WERI-Rb-1 (cell line): ENCODE measurements at places on chromosomes 12 and 14.
A peak's percentile ranks its signal among the peaks of the same experiment; 100 is the strongest.

DNA sequence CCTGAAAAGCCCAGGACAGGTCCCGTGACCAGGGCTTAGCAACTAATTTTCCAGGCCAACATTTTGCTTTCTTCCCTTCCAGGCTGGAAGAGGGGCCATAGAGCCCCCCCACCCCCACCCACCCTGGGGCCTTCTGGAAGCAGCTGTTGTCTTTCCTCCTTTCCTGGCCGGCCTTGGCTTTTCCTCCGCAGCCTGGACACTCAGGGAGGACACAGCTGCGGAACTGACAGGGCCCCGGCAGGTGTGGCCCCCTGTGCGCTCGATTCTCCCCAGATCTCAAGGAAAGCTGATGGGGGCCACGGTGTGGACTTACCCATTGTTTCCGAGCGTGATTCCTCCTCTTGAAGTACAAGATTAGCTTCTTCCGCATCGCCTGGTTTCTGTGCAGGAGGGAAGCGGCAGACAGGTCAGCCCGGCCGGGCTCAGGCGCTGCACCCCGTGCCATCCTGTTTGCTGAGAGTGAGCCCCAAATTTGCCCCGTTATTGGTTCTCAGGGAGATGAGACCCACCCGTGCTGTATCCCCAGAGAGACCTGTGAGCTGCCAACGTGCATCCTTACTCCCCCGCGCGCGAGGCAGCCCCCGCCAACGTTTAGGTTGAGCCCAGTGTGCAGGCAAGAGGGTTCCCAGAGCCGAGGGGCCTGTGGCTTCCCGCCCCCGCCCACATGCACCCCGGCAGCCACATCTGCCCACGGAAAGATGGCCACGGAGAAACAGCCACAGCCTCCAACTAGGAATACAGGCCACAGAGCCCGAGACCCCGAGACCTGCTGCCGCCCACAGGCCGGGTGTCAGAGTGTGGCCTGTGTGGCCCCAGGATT is 129.6 kb downstream of the NCOR2 start:
- DNase-seq: no peak

GRCh38 chr14:103703433-103704385 is 11.5 kb downstream of the XRCC3 start:
- DNase-seq: no peak

DNA sequence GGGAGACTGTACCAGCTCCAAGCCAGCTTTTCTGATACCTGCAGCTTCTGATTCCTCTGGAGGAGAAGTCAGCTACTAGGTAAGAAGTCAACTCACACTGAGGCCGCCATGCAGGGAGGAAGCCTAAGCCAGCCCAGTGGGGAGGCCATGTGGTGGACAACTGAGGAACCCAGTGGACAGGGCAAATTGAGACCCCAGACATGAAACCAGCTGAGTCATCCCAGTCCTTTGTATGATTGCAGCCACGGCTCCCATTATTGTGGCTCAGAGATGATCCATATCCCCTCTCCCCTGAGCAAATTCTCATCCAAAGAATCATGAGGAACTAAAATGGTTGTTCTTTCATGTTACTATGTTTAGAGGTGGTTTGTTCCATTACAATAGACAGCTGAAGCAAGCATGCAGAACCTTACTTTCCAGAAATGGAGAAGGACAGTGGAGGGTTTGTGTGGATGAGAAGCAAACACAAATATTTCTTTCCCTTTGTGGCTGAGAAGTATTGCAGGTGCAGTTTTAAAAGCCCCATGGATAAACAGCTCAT is 1147.3 kb upstream of the TMEM132C start:
- DNase-seq: no peak

DNA sequence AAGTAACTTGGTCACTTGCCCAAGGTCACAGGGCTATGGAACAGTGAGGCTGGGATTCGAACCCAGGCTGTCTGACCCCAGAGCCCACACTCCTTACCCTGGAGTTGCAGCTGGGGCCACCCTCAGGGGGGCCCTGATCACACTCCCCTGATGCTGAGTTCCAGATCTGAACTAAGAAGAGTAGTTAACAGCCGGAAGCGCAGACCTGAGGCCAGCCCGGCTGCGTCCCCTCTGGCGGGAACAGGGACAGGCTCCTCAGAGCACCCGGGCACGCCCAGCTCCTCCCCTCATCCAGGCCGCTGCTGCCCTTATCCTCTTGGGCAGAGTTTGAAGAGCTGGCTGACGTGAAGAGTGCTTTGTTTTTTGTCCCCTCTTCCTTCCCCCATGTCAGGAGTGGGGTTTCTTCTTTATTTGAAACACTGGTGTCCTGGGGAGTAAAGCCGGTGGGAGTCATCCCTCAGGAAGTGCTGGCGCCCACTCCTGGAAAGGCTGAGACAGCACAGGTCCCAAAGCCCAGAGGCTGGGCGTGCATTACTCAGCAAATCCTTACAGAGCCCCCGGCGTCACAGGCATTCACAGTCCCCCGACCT is 8.7 kb downstream of the PHB2 start:
- DNase-seq: peak; percentile 84

DNA sequence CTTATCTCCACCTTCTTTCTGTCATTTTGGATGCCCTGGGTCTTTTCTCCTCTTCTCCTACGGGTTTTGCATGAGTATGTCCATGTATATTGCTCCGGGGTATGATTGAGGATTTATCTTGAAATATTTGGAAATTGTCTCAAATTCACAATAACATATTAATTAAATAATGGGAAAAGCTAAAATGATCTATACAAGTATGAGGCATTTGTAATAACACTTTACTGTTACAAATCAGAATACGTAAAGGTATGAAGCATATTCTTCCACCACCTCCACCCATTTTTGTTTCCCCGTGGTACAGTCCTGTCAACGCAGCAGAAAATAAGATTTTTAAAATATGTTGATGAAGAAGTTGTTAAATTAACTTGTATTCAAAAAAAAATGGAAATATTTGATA is 91.3 kb downstream of the PPP2R5C start:
- DNase-seq: no peak

DNA sequence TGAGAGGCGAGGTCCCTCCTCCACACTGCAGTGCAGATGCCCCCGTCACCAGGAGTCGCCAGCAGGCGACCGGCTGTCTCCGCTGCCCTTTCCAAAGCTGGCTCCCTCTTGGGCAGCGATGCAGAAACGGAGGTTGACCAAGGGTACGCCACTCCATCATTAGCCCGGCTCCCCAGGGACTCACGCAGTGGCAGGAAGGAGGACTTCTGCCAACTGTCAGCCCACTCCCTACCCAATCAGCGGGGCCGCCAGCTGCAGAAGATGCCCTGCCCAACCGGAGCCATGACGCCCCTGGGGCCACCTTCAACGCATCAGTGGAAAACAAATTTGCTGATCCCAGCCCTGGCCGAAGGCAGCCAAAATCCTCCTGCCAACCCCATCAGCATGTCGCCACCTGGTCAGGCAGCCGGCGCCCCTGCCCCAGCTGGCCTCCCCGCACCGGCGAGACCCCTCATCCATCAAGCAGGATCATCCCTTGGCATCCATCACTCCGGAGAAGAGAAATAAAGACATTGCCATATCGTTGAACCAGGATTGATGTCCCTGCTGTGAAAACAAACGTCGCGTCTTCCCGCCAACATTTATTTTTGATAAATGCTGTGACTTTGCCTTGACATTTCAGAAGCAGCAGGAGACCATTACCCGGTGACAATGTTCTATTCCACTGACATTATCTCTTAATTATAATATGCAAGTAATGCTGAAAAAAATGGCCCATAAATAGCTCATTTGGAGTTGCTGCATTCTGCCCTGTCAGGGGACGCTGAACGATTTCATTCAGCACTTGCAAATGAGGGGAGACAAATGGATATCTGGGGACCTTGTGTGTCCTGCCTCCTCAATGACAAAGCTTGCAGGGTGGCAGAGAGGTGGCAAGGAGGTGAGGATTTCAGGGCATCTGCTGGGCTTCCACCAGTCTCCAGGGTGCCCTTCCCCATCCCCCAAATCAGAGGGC is 105.1 kb downstream of the SCARB1 start:
- DNase-seq: peak; percentile 73

GRCh38 chr14:76597387-76597786 is 163.9 kb upstream of the VASH1 start:
- no peak for DNase-seq

DNA sequence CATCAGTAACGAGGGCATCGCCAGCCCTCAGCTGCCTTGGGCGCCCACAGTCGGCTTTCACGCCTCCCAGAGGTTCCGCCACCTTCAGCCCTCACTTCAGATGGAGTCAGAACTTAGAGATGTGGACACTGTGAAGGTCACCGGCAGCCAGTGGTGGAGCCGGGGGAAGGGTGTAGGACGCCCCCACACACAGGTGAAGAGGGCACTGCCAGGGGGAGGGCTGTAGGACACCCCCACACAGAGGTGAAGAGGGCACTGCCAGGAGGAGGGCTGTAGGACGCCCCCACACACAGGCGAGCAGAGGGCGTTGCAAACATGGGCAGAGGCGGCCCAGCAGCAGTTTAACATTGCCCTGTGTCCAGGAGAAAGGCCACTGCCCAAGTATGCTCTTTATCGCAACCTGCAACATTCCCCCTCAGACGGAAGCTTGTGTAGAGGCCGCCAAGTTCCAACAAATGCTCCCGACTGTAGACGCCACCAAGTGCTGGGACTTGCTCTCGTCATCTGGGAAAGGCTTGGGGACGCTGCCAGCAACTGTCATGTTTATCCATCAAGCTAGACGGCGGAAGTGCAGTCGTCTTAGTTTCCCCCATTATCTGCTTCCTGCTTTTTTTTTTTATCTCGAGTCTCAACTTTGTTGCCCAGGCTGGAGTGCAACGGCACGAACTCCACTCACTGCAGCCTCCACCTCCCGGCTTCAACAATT is 4.9 kb upstream of the ANKLE2 start:
- DNase-seq: peak; percentile 32

GRCh38 chr14:56160088-56160487 is 41.9 kb downstream of the PELI2 start:
- DNase-seq: peak; percentile 26

DNA sequence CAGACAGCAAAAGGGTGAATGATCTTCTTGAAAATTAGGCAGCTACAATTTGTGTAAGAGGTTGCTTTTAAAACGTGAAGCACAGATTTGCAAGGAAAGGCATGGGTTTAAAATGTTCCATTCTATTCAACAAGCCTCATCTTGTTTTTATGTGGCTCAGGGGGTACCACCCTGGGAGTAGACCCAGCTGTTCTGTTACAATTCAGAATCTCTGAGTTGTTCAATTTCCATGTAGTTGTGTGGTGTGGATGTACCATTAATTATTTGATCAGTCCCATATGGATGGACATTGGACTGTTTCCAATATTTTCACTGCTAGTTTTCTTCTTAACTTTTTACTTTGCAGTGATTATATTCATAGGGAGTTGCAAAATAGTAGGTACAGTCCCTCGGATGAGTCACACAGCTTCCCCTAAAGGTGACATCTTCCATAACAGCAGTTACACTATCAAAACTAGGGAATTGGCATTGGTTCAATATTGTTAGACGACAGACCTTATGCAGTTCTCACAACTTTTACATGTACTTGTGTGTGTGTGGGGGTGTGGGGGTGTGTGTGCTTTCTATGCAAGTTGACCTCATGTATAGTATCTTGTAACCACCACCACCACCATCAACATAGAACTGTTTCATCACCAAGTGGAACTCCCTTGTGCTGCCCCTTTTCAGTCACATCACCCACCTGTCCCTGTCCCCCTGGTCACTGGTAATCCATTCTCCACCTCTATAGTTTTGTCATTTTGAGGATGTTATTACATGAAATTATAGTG is 59.0 kb upstream of the CAPRIN2 start:
- no peak for DNase-seq

GRCh38 chr12:14284184-14284722 is 81.2 kb upstream of the ATF7IP start:
- DNase-seq: no peak

DNA sequence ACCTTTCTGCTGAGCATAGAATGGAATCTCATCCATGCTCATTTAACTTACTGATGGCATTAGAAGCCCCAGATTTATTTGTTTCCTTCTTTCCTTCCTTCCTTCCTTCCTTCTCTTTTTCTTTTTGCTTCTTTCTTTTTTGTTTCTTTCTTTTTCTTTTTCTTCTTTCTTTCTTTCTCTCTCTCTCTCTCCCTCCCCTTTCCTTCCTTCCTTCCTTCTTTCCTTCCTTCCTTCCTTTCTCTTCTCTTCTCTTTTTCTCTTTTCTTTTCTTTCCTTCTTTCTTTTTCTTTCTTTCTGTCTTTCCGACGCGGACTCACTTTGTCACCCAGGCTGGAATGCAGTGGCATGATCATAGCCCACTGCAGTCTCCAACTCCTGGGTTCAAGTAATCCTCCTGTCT is 55.9 kb downstream of the C12orf75 start:
- no peak for DNase-seq

DNA sequence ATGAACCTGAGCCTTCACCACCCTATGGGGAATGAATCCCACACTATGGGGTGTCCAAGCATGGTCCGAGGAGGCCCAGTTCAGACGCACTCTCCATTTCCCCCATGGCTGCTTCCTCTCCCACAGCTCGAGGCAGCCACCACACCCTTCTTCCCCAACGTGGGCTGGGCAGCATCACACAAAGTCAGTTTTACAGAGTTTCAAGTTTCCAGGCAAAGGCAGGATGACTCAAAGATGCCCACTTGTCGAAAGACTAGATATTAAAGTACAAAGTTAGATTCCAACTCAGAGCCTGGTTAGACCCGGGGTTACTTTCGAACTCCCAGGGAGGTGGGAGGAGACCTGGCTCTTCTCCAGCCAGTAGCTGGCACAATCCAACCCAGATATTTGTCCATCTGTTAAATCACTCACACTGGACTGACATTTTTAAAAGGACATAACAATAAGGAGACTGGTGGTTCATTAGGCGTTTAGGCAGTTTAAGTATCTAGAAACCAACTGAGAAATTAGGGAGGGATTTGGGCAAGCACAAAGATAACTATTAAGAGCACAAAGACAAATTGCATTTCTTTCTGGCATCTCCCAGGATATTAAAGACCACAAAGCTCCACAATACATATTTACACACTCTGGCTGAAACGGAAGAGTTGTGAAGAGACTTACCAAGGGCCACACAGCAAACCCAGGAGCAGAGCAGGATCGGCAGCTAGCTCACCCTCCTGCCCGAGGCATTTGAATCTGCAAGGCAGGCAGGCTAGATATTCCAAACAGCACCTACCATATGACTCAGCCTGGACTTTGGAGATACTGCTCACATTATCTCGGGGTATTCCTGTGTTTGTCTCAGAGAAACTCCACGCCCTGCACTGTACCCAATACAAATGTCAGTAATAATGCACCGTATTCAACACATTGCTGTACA is 34.8 kb downstream of the TMCC3 start:
- DNase-seq: no peak
